ENCODE measurements at places on chromosomes 6 and 20. TPM values are rescaled to one million over a fixed set of nuclear protein-coding genes. Genes with fewer than 3 reads are reported as not detected.

Gene COL20A1
- total RNA-seq: 0.25 TPM

GRCh38 chr6:156427345-156427744 is 349.8 kb upstream of the ARID1B start:
- DNase-seq: no peak

GRCh38 chr6:42915732-42916131 is at the start of gene PTCRA:
TSS of gene PTCRA (plus strand) at chr6:42916053. CDS start at chr6:42916070, 17 bp downstream.
- no peak for DNase-seq

DNA sequence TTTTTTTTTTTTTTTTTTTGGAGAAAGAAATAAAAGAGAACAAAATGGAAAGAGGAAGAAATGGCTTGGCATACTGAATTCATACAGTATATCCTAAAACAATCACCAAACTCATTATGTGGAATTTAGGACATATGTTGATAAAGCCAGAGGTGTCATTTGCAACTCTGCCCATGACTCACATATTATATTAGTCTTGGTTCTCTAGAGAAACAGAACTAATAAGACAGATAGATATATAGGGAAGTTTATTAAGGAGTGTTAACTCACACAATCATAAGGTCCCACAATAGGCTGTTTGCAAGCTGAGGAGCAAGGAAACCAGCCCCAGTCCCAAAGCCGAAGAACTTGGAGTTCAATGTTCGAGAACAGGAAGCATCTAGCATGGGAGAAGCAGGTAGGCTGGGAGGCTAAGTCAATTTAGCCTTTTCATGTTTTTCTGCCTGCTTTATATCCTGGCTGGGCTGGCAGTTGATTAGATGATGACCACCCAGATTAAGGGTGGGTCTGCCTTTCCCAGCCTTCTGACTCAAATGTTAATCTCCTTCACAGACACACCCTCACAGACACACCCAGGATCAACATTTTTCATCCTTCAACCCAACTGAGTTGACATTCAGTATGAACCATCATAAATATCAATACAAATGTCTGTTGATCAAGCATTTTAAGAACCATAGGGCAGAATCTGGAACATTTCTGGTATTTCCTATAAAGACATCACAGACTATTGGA is 102.3 kb downstream of the UBE3D start:
- DNase-seq: no peak

Gene SLC24A3
- total RNA-seq: not detected

DNA sequence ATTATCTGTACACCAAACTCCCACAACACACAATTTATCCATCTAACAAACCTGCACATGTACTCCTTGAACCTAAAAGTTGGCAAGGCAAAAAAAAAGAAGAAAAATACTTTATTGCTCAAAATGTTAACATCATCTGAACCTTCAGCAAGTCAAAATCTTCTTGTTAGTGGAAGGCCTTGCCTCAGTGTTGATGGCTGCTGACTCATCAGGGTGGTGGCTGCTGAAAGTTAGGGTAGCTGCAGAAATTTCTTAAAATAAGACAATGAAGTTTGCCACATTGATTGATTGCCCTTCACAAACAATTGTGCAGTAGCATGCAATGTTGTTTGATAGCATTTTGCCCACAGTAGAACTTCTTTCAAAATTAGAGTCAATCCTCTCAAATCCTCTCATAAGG is 2.7 kb upstream of the WFDC11 start:
- no peak for DNase-seq

Gene MUC21
- total RNA-seq: not detected

DNA sequence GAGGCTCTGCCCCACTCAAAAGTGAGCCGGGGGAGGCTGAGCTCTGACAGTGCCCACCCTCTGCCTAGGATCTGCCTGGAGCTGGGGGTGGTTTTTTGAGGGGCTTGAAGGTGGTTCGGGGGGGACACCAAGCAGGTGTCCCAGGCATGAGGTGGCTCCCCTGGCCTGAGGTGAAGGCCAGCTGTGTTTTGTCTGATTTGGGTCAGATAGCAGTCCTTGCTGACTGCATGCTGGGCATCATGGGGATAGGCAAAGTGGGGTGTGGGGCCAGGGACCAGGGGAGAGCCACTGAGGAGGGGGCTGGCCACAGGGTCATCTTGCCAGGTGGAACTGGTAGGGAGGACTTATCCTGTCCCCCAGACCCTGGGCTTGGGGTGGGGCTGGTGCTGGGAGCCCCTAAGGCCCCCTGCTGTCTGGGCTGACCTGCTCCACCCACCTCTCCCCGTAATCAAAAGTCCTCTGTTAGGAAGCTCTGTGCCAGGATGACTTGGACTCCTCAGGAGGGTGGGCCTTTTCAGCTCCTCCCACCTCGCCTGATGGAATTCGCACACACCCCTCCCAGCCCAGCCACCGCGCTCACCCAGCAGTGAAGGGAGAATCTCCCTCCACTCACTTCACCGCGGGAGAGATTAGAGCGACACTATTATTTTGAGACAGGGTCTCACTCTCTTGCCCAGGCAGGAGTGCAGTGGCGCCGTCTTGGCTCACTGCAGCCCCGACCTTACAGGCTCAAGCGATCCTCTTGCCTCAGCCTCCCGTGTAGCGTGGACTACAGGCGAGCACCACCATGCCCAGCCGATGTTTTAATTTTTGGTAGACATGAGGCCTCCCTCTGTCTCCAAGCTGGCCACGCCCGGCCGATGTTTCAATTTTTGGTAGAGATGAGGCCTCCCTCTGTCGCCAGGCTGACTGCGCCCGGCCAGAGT is 1.5 kb upstream of the COL9A3 start:
- DNase-seq: no peak

GRCh38 chr6:19569563-19569962 is 267.6 kb upstream of the ID4 start:
- no peak for DNase-seq

- no peak for DNase-seq
Measured at GRCh38 chr6:119066517-119066916, 11.9 kb downstream of the FAM184A start.

Gene C6orf47
- total RNA-seq: 26.3 TPM

GRCh38 chr6:17210683-17211082 is 70.5 kb upstream of the RBM24 start:
- no peak for DNase-seq

GRCh38 chr20:34773726-34774125 is 51.7 kb downstream of the NCOA6 start:
- no peak for DNase-seq

Gene IP6K3
- total RNA-seq: not detected

- no peak for DNase-seq
Measured at GRCh38 chr6:145381941-145382340, 353.4 kb downstream of the EPM2A start.

Gene TXLNB
- 1.7 TPM for total RNA-seq

GRCh38 chr20:13028001-13028400 is 19.2 kb downstream of the SPTLC3 start:
- no peak for DNase-seq

Gene AKAP12
- not detected for total RNA-seq

Gene PSORS1C2
- not detected for total RNA-seq

GRCh38 chr6:21375151-21376116 is 218.1 kb upstream of the SOX4 start:
- no peak for DNase-seq

- DNase-seq: no peak
Measured at GRCh38 chr6:50249493-50249892, 199.8 kb upstream of the DEFB112 start.

DNA sequence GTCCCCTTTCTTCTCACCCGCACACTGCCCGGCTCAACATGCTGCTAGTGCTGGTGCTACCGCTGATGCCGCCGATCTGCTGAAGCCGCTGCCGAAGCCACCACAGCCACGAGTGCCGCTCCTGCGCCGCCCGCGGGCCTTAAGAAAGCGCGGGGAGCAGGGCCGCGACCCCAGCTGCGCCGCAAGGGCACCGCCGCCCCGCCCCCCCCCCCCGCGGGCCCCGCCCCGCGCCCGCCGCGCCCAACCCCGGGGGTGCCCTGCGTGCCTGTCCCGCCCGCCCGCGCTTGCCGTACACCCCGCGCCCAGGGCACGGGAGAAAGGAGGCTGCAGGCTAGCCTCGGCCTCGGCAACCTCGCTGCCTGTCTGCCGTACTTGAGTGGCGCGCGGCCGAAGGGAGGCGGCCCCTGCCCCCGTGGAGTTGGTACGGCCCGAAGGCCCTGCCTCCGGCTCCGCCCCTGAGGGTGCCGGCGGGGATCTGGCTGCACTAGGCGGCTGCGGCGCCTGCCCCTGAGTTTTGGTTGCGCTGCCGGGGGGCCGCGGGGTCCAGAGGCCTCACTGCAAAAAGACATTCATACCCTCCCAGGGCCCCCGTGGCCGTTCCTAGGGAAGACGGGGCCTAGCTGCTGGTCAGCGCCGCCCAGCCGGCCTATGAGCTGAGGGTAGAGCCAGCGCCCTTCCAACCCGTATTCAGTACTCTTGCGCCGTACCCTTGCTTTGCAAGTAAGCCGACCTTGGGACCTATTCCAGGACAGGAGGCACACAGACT is at the start of gene SOD2:
Gene SOD2 (minus strand): TSS at position 114 of the 766 bp plus-strand sequence. CDS start 74 bp downstream, at position 40.
- peak; percentile 82 for DNase-seq

DNA sequence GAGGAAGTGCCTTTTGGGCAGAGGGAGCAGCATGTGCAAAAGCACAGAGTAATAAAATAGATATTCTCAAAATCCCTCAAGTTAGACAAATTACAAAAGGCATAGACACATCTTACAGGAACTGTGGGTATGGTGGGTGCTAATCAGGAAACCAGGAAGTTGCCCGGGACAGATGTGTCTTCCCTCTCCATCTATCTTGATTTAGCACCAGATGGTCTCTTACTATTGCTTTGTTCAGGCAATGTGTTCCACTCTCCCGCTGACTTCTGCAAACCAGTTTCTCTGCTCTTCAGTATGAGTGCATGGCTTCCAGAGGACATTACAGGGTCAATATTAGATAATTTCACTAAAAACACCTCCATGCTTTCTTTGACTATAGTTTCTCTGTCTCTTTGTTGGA is 13.2 kb downstream of the CITED2 start:
- no peak for DNase-seq

Gene SLC22A7
- total RNA-seq: not detected

- no peak for DNase-seq
Measured at GRCh38 chr6:130935978-130936377, 108.8 kb downstream of the SMLR1 start.

DNA sequence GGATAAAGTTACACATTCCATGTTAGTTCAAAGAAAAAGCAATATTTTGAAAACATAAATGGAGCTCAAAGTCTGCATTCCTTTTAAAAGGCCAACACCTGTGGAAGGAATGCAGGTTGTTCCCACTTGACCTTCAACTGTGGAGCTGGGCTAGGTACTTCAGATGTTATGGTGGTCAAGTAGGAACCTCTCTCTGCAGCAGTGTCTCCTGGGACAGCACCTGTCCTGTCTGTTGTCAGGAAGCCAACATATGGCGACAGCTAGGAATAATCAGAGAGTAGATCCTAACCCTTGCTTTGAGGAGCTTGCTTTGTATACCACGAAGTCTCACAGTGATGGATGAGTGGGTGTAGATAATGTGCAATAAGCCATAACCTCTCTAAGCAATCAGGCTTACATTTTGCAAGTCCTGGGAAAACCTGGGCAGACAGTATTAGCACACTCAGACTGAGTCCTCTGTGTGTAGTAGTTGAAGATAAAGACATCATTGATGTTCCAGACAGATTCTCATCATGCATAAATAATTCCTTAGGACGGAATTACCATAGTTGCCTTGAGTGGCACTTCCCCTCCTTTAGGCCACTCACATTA is 347.5 kb downstream of the PRL start:
- no peak for DNase-seq

Gene MATN4
- total RNA-seq: not detected

DNA sequence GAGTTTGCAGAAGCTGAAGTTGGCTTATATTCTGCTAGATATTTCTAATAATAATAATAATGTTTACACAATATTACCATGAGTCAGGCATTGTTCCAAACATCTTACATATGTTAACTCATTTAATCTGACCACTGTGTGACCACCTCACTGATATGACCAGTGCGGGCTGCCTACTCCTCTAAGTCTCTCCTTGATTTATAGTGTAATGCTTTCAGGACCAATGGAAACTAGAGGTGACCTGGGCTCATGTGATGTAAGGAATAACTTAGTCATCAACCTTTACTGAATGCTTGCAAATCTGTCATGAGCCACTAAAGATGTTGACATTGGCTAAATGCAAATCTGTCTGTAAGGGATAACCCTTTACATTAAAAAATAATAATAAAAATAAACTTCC is 51.1 kb upstream of the GPR6 start:
- DNase-seq: no peak

DNA sequence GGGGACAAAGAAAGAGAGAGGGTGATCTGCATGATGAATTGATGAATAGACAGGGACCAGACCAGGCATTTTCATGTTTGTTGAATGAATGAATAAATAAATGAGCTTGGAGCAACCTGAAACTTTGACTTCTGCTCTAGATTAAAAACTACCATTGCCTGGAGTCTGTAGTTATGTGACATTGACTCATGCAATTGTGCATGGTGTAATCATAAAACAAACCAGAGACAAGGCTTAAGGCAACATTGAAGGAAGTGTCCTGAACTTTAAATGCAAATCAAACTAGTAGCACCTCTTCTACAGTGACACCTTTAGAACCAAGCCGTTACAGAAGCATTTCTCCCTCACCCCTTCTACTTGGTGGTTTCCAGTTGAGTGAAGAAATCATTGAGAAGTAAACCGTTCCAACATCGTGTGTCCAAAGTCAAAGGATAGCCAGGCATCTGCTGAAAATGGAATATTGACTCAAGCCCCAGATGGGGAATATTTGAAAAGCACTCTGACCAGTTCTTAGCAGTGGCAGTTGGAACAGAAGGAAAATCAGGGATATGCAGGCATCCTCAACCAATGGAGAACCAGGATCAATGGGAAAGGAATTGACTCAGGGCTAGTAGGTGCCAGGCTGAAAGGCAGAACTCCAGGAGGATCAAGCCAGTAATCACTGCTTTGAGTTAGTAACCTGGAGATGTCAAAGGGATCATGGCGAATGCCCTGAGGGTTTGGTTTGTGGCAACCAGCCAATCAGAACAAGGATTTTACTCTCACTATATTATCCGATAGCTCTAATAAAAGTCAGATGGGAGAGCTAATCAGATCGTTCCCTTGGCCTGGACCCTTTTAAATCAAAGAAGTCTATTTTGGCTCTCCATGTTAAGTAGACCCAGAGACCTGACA is 171.2 kb upstream of the TSHZ2 start:
- DNase-seq: no peak

GRCh38 chr6:80793411-80793810 is 686.9 kb downstream of the BCKDHB start:
- no peak for DNase-seq

All from naive thymus-derived CD8-positive, alpha-beta T cell (primary cell).